ENCODE measurements at places on chromosomes 4 and X.
A peak's percentile ranks its signal among the peaks of the same experiment; 100 is the strongest.

- DNase-seq = no peak
Observed at GRCh38 chr4:146338512-146338911, 124.2 kb downstream of the REELD1 start.

DNA sequence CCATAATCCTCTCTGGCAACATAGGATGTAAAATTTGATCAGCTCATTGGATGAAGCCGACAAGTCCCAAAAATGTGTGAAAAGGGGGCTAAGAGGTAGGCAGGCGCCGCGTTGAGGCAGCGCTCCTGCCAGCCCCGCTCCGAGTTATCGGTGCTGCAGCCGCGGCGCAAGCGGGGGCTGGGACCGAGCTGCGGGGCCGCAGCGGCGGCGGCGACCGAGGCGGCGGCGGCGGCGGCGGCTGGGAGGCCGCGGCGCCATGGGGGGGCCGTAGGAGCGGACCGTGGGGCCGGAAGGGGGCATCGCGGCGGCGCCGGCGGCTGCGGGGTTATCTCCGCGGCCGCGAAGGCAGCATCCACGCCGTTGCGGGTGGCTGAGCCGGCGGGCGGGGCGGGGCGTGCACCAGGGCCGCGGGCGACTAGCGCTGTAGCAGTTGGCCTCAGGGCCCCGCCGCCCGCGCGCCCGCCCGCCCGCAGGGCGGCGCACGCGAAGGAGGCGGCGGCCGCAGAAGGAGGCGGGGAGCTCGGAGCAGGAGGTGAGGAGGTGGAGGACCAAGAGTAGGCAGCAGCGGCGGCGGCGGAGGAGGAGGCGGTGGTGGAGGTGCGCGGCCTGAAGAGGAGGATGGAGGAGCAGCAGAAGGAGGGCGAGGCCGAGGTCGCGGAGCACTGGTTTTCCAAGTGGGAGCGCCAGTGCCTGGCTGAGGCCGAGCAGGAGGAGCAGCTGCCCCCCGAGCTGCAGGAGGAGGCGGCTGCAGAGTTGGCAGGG, 126.0 kb upstream of the CXorf66 start:
- DNase-seq = peak; percentile 12

DNA sequence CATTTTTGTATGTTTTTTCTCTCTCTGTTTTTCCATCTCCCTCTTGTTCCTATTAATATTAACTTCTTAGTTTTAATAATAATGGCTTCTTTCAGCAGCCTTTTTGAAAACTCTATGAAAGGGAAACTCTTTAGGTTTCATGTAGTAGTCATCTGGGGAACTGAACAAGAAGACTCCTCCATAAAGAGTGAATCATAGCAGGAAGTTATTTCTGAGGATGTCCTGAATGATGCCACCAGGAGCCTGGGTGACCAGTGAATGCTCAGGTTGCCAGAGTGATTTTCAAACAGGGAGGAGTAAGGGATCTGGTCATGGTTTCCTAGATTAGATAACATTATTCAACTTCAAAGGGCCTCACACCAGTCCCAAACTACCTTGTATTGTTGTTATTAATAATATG, 212.8 kb upstream of the PDE5A start:
- DNase-seq = no peak

DNA sequence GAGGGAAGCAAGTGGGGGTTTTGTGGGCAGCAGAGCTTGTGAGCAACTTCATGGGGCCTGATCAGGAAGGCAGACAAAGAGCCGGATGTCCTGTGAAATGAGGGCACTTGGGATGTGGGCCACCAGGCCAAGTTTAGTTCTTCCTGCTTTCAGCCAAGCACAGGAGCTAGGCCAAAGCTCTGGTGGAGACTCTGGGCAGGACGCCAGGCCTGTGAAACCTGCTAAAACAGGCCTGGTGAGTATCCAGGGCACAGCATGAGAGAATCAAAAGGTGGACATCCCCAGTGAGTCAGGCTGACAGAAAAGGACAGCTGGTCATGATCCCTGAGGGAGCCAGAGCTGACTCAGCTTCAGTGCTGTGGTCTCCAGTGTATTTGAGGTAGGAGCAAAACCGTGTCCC, 95.7 kb downstream of the NPNT start:
- DNase-seq = no peak

DNA sequence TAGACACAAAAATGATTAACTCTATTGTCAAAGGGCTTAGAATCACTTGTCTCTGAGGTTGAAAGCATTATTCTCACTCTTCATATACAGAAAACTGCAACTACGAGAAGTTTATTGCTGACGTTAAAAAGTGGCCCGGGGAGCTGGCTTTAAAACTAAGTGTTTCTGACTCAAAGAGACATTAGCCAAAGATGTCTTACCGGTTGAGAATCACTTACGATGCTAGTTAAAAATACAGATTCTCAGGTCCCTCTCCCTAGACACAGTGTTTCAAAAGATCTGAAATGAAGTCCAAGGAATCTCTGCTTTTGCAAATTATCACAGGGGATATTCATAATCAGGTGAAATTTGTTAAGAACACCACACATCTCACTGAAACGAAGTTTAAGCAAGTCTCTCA, 1.2 kb downstream of the GNPDA2 start:
- no peak for DNase-seq

DNA sequence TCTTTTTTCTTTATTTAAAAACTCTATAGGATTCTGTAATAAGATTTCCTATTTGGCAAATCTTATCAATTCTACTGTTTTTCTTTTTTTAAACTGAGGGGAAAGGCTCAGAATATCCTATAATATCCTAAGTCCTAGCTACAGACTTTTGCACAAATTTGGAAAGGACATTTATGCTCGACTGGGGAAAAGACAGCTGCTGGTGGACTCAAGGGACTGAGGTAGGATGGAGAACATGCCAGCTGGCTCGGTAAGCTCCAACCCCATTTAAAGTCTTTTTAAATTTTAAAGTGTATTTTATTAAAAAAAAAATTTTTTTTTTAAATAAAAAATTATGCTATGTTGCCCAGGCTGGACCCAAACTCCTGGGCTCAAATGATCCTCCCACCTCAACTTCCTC, 36.8 kb downstream of the BOD1L1 start:
- DNase-seq = no peak

DNA sequence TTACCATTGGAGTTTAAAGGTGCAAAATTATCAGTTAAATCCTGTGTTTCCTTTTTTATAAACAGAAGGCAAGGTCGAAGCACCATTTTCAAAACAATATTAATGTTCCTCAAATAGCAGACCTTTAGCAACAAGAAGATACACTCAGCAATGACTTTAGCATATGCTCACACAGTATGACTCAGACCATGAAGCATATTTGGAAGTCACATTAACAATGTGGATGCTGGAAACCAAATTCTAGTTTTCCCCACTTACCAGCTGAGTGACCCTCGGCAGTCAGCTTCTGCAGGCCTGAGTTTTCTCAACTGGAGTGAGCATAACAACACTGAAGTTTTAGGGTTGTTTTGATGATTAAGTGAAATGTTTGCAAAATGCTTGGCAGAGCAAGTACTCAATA, 130.5 kb downstream of the ANK2 start:
- no peak for DNase-seq

- peak; percentile 70 for DNase-seq
Observed at GRCh38 chrX:40539214-40540142, 41.3 kb upstream of the ATP6AP2 start.

- DNase-seq = no peak
Observed at GRCh38 chr4:22237846-22238494, 277.9 kb downstream of the ADGRA3 start.

GRCh38 chr4:44674471-44674870, 3.7 kb upstream of the GUF1 start:
- DNase-seq = no peak

DNA sequence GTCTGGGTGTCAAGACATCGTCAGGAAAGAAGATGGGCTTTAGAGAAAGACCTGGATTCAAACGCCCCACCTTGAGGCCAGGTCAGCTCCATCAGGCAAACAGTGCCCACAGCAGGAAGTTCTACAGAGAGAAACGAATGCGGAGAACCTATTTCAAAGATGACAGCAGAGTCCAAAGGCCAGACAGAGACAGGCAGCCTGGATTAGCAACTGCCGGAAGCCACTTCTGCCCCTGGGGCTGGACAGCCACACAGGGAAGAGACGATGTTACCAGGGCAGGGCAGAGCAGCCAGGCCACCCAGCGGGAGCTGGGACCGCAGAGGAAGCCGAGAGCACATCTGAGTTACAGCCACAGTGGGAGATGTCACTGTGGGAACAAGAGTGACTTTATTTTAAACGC, 1.2 kb downstream of the C4orf50 start:
- DNase-seq = no peak

GRCh38 chr4:106476741-106477140, 108.2 kb upstream of the GIMD1 start:
- DNase-seq = no peak

- no peak for DNase-seq
Observed at GRCh38 chr4:608236-608635, 17.1 kb upstream of the PDE6B start.

DNA sequence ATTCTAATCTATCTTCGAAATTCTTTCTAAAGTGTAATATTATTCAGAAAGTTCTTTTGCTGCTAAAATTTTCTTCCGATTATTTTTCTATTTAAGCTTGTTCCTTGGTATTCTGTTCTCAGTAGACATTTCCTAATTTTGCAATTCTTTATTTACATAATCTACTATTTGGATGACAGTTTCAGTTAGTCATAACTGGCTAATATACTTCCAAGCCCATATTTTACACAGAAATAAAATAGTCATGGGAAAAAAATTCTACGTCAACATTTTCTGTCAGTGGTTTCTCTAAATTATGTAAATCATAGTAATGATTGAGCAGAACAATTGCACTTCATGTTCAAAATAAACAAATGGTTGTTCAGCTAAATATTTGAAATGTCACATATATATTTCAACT, 178.0 kb upstream of the ANKRD50 start:
- DNase-seq = no peak

DNA sequence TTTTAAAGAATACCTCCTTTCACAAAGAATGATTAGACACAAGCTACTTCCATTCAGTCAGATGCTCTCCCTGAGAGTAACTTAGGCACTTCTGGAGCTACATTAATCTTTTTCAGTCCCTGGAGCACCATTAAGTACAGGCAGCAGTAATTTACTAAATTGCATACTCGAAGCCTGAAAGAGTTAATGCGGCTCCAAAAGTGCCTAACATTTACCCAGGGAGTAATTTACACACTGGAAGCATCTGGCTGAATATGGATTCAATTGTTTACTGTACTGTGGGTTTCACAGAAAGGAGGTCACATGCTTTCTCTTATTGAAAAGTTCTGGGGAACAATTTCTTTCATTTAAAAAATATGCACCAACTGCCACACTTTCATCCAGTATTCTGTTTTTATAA, 260.8 kb upstream of the TENM3 start:
- no peak for DNase-seq

DNA sequence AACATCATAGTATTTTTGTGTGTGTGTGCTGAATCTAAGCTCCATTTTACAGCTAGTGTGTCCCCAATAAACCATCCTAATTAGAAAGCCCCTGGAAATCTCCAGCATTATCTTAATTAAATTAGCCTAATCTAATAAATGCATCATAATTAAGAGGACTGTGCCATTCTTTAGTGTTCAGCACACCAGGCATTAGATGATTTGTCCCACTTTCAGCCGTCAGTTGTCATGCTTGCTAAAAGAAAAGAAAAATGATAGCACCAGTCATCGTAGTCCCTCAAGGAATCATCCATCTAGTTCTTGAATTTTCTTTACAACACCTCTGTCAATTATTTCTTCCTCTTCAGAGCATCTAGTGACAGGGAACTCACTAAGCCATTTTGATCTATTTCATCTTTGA, 155.9 kb downstream of the PALLD start:
- DNase-seq = no peak

DNA sequence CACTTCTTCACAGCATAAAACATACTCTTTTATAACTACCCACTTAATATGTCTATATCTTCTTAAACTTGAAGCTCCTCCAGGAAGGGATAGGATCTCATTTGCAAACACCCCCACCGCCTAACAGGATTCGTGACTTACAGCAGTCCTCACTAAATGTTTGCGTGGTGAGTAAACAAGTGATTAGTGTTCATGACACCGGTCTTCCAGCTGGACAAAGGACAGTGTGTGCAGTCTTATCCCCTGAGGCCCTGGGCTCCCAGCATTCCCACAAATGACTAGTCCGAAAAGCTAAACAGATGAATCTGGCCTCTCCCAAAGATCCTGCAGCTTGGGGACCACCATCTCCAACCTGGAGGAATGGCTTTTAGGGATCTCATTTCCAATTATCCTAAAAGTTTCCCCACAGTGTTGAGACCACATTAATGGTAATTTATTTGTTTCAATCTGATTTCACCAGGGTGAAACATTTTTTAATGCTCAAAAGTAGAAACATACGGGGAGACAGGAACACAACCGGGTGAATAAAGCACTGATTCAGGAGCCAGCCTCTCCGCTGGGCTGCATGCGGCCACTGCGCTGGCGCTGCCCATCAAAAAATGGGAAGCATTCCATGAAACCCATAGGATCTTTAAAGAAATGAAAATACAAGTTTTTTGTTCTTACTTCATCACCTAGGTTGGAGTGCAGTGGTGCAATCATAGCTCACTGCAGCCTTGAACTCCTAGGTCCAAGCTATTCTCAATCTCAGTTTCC, 69.2 kb downstream of the HADH start:
- no peak for DNase-seq

DNA sequence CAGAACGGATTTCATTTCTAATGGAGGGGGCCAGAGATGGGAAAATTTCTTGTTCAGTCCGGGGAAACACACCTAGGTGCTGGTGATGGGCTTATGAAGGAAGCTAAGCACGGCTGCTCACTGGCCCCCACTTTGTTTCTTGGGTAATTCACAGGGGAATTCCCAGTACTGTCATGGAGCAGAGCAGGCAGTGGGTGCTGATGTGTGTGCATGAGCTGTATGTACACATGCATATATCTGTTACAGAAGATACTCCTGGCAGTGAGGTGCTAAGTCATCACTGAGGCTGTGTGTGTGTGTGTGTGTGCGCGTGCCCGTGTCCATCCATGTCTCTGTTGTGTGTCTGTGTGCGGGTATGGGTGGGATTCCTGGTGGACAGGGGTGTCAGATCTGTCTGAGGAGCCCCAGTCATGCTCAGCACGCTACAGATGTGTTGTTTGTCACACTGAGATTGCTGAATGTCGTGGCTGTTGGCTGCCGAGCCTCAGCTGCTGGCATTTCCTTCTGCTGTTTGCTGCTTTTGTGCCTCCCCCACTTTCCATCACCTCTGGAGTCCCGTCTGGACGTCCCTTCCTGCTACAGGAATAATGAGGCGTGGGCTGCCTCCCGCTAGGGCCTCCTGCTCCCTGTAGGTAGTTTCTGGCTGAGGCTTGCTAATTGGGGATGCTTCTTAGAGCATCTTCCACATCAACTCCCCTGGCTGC, 53.3 kb downstream of the JADE1 start:
- peak; percentile 80 for DNase-seq

DNA sequence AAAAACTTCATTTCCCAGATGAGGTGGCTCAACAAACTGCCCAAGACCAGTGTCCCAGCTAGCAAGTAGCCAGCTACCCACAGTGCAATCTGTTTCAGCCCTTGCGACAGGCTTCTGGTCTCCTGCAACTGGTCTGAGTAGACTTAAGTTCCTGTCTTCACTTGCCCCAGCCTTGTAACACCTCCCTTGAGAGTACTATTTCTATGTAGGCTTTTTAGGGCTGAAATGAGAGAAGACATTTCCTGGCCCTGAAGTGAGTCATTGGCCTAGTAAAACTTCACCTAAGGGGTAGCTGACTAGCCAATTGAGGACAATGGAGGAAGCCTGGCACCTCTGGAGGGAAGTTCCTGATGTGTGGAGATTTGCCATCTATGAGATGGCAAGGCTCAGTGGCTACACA, 80.1 kb upstream of the STIM2 start:
- DNase-seq = no peak
